ENCODE measurements at places on chromosomes 7 and 10.

DNA sequence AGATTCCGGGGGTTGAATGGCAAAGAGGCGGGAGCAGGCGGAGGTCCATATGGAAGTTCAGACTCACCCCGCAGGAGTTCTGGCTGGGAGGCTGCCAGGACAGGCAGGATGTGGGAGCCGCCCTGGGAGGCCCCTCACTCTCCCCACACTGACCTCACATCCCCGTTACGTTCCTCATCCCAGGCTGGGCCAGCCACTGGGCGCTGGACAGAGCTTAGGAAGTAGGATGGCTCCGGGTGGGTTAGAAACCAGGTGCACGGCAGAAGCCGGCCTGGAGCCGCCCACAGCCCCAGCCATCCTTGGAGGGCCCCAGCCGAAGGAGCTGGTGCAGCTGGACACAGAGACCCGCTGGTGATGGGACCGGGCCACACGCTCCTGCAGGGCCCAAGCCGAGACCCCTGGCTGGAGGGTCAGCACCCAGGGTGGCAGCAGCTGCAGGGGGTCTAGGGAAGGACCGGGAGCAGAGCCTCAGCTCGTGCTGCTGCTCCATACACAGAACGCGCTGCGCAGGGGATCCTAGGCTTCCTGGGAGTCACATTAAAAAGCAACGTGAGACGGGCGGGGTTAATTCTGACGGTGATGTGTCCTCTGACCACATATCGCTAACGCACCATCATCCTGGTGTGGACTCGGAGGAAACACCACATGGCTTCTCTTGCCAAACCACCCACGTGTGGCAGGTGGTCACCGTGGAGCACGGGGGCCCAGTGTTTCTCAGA lies 98.6 kb upstream of the DIP2C start:
- no peak for DNase-seq

DNA sequence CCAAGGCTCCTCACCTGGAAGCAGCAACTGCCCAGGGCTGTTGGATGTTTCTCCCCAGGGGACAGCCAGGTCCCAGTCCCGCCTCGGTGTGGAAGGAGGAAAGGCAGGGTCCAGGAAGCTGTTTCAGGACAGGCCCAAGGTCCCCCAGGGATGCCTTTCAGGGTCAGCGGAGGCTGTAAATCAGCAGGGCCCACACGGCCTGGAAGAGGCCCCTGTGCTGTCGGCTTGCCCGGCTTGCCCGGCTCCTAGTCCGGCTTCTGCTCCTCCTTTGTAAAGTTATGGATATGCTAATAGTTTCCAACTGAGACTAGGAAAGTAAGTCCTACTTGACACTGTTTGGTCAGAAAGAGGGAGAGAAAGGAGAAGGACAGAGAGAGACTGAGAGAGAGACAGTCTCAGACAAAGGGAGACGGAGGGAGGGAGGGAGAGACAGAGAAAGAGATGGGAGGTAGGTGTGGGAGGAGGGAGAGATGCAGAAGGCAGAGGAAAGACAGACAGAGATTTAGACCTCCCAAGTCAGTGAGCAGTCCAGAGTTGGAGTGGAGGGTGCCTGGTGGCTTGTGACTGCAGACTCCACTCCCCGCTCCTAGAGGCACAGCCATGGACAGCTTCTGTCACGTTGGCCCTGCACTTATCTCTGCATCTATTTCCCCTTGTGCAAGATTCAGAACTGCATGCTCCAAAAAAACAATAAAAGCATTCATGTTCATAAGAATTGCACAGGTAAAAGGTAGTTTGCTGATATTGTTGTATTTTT lies 10.5 kb downstream of the IKZF1 start:
- no peak for DNase-seq

- DNase-seq = no peak
Observed at GRCh38 chr10:31650010-31650409, 278.6 kb downstream of the ARHGAP12 start.

DNA sequence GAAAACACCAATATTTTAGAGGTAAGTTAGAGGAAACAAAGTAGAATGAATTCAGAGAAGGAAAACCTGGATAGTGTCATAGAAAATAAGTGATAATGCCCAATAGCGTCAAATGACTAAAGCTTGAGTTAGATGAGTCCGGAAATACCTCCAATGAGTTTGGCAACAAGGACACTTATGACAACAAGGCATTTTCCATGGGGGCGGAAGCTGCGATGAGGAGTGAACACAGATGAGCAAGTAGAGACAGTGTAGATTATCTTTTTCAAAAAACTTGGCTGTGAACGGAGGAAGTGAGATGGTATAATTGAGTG lies 383 bp upstream of the R3HCC1L start:
- DNase-seq = no peak
